ENCODE measurements at places on chromosomes 4 and X.

DNA sequence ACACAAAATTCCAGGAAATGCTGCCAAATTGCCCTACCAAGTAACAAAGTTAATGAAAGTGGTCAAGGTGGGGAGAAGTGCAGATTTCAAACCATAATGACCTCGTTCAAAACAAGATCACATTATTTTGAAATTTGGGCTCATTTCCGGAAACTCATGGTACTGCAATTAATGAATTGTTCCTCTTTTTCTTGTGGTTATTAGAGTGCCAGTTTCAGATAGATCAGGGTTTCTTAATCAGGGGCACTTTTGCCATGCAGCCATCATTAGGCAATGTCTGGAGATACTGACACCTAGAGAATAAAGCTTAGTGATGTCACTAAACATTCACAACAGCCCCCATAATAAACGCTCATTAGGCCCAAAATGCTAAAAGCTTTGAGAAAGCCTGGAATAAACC lies 381.5 kb upstream of the GALNT7 start:
- DNase-seq: no peak

GRCh38 chr4:52651996-52652672 lies 7.0 kb downstream of the USP46 start:
- DNase-seq: no peak

DNA sequence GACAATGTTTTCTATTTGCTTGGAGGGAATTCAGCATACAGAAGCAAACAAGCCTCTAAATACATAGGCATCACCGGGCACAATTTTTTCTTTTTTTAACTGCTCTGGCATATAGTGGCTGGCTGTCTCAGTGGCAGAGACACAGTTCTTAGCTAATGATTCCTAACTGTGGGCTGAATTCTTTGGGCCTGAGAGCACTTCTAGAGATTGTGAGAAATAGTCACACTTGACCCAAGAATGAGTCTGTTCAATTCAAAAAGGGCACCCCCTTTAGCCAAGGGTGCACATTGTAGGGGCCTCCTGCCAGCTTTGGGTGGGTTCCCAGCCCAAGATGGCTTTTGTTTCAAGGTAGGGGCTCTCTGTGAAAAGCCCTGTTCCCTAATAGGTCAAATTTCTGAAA lies 345.7 kb downstream of the ARHGAP10 start:
- DNase-seq: no peak

GRCh38 chr4:14583331-14583730 lies 418.9 kb upstream of the CPEB2 start:
- no peak for DNase-seq

DNA sequence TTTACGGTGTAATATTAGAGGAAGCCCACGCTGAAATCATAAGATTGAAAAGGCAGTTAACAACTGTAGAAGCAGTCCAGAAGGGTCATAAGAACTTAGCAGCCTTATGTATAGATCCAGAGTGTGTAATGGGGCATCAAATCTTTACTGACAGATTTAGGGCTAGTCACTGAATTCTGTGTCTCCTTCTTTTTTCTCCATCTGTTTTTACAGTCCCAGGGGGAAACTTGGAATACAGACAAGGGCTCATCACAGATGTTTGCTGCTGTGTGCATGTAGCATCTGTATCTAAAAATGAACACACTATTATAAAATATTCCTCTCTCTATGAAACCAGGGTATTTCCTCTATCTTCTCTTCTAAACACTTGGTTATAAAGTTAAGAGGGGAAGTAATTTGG lies 43.9 kb downstream of the CYSLTR1 start:
- DNase-seq: no peak

- no peak for DNase-seq
Observed at GRCh38 chr4:77082886-77083608, 7.3 kb upstream of the CCNI start.

- no peak for DNase-seq
Observed at GRCh38 chr4:185811509-185812364, at the start of gene SORBS2. Gene SORBS2, minus strand, starts transcription at chr4:185812194. Its CDS starts 121,623 bp downstream, at chr4:185690571.
